ENCODE measurements at places on chromosomes 7 and 10.

DNA sequence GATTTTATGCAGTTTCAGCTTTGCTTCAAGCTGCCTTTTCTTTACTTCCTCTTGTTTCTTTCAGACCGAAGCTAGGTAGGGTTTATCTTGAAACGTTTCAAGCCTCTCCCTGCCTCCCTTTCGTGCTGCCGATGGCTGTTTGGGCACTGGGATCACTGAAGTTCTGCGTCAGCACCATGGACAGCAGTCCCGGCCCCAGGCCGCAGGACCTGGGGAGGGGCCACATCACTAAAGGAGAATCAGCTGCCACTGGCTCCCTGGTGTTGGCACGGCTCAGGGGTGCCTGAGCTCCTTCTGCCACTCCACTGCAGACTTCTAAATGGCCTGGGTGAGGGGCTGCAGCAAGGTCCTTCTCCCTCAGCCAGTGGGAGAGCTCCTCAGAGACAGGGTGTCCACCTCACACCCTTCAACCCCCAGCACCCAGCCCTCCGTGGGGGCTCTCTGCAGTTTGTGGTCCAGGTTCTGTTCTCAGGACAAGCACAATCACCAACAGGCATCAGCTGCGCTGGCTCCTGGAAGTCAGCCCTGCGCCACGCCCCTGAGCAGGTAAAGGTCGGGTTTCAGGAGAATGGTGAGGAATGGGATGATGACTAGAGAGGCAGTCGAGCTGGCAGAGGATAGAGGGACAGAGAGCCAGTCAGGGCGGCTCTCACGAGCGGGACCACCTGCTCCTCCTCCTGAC is 387.2 kb downstream of the TCERG1L start:
- no peak for DNase-seq

DNA sequence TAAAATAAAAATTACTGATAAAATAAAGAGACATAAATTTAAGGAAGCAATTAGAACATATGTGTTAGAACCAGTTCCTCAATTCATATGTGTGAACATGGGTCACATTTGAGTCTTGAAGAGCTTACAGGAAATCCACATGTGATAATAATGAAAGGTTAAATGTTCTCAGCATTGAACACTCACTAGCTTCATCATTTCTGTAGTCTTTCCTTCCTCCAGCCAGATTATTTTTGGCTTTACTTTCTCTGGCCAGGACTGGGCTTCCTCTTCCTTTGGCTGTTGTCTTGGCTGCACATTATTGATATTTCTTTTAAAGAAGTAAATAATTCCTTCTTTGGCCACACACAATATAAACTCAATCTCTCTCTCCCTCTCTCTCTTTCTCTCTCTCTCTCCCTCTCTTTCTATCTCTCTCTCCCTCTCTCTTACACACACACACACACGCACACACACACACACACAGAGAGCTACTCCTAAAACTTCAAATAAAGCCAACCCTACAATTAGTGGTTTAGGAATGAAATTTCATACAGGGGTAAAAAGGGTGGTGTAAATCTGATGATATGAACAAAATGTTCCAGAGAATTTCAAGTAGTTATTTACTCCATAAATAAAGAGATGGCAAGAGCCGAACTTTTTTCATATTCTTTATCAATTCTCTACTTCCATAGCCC is 171.2 kb downstream of the REEP3 start:
- DNase-seq: no peak

DNA sequence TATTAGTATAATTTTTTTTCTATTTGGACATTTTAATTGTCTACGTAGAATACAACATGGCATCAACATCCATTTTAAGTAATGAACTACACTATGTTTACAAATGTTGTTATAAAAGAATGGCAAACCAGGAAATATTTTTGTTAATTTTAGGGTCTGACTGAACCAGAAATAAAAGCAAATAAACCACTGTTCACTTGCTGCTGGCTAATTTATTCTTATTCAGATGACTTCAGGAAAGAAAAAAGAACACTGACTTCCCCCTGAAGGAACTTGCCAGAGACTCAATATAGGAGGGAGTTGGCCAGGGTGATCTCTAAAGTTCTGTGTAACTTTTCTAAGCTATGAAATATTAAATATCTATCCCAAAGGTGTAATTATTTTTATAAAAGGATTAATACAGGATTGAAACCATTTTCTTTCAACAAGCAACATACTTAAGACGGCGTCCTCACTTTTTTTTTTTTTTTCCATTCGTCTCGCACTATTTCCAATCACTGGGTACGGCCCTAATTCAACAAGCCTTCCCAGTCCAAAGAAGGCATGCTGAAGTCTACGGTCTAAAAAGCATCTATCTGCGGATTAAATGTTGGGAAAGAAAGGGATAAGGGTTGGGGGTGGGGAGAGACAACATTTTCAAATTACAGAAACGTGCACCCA is 1.2 kb downstream of the USP6NL start:
- DNase-seq: peak; percentile 54

DNA sequence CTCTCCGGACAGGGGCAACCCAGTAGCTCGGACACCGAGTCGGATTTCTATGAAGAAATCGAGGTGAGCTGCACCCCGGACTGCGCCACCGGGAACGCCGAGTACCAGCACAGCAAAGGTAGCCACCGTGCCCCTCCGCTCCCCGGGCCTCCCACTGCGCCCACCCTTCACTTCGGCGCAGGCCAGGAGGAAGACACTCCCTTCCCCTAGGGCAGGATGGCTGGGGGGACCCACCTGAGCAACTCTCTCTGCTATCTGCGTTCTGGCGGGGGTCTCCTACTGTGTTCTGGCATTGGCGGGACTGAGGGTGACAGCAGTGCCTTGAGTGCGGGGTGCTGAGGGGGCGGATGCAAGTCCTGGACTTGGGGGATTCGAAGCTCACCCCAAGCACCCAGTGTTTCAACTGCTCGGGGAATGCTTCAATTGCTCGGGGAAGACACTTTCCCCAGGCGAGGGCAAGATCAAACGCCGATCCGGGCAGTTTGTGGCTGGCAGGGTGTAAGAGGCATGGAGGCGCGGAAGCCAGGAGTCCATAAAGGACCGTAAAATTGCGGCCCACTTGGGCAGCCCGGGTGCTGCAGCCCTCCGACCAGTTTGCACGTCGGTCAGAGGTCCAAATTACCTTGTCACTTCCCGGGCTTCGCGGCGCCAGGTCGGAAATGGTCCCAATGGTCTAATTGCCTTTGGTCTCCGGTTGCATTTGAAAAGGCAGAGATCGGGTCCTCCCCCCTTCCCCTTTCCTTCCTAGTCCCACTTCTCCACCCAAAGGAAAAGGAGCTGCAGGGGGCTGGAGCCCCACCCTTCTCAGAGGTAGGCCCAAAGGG is 950 bp downstream of the EVX1 start:
- DNase-seq: no peak

GRCh38 chr7:88432301-88432700 is 125.6 kb upstream of the STEAP4 start:
- no peak for DNase-seq

- DNase-seq: peak; percentile 63
These were observed 24.1 kb downstream of the FZD1 start for GRCh38 chr7:91288208-91288824.

DNA sequence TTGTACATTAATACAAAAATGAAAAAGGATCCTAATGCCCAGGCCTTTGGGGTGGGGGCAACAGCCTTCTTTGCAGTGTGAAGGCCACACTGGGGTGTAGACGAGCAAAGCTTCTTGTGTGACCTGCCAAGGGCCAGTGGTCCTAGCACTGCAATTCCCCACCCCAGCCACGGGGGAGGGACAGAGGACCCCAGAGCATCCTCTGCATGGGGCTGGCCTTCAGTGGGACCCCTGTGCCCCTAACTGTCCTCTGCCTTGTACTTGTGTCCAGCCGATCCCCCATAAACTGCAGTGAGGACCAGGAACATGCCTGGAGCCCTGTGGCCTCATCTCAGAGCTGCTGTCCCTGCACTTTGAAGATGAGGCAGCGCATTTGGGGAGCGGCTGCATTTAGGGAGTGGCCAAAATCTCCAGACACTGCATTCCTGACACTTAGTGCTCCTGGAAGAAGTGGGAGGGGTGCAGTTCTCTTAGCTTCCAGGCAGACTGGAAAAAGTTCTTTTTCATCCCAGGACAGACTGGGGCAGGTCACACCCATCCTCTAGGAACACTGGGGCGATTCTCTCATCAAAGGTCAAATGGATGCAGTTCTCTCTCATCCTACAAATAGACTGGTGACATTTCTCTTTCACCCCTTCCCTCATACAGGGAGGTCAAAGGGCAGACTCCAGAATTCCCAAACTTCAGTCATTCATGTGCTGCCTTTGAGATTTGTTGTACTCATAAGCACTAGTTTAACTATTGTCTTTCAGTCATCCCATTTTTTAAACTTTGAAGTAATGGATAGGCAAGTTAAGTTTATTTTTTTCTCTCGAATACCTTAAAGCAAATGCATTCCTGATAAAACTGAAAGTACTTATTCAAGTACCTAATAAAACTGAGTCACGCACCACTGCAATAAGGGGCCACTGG is 922 bp upstream of the MYO1G start:
- DNase-seq: no peak

- DNase-seq: no peak
These were observed 175.2 kb downstream of the GRM3 start for GRCh38 chr7:86818903-86819302.

DNA sequence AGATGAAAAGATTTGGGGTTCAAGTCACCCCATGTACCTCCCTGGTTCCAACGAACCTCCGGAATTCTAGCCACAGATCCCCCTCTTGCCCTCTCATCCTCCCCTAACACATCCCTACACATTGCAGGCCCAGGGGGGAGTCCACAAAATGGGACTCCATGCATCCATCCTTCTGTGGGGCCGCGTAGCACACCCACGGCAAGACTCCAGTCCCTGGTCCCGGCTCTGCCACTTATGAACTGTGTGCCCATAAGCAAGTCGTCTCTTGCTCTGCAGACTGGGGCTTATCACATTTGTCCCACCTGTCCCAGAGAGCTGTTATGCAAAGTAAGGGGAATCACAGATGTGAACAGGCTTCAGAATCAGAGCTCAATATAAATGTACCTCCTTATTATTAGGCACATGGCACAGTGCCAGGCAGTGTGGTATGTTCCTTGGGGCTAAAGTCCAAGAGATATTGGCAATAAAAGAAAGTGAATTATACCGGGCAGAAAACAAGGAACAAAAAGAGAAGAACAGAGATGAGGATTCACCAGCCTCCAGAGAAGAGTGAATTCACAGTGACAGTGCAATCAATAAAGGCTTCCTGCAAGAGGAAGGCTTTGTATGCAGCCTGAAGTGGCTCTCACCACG is 73.9 kb downstream of the KCNMA1 start:
- peak; percentile 20 for DNase-seq

DNA sequence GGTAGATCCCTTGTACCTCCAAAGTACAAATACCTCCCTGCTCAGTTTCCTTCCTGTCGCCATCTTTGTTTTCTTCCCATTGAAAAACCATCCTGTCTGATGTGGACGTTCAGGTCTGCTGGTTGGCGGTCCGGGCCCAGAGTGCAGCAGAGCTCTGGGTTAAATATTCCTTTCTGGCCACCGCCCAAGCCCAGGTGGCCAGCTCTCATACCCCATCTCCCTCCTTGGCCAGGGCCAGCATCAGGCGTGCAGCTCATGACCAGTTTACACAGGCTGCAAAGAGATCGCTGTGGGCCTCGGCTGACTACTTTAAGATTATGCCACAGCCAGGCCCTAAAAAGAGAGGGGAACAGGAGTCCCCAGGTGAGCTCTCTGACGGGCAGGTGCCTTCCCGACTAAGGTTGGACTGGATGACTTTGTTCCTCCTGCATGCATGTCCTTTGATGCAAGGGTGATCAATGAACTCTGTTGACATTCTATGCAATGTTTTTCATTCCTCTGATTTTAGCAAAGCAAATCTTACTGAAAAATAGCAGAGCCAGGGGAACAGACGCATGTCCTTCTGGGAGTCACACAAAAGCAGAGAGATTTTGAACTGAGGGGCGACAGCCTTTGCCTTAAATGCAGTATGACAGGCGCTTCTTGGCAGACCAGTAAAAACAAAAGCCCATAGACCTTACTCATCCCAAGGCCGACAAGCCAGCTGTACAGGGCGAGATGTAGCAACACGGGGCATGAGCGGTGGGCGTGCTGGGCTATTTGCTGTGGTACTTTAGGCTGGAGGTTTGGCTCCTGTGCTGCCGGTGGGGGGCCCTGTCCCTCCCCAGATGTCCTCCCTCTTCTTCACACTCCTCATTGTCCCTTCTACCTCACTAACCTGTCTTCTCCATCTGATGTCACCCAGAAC is 33.3 kb upstream of the SH2B2 start:
- DNase-seq: no peak

- no peak for DNase-seq
These were observed 14.6 kb downstream of the AGAP3 start for GRCh38 chr7:151100921-151101320.

DNA sequence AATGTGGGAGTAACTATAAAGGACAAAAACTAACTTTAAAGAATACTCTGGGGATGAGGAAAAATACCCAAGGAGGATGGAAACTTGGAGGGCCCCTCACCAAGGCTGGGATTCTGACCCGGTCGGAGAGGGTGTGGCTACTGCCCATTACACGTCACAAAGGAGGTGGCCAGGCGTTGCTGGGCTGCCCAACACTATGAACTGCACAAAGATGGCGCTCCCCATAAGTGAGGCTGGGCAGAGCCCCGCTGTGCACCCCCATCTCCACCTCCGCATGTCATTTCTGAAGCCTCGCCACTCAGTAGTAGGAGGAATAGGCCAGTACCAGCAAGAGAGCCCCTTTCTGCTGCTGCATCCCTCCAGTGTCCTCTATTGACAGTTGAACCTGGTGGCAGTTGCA is 290.1 kb upstream of the ZNF32 start:
- DNase-seq: no peak

GRCh38 chr7:25087855-25088254 is 37.2 kb downstream of the CYCS start:
- DNase-seq: no peak

DNA sequence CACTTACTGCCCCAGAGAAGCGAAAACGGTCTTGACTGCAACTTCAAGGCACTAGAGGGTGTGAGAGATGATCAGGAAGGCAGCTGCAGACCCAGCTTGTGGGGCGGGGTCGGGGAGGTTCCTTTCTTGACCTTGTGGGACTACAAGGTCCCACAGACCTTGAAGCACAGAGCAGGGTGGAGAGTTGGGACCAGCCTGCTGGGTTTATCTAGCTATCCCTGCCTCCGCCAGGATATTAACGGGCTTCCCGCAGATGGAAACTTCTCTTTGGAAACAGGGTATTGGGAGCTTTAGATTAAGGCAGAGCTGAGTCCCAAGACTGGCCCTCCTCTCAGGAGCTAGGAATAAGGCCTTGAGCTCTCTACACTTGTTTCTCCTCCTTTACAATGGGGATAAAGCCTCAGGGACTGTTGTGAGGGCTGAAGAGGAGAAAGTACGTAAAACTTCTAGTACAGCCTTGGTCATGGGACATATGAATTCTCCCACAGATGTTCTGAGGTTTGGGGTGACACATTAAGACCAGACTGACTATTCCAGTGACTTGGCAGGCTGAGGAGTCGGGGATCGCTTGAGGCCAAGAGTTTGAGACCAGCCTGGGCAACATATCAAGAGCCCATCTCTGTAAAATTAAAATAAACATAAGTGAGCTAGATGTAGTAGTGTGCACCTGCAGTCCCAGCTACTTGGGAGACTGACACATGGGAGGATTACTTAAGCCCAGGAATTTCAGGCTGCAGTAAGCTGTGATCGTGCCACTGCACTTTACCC is 153.2 kb downstream of the CDH23 start:
- no peak for DNase-seq
